ENCODE measurements at places on chromosomes 3 and 15. TPM values are rescaled to one million over a fixed set of nuclear protein-coding genes. Genes with fewer than 3 reads are reported as not detected.
A peak's percentile ranks its signal among the peaks of the same experiment; 100 is the strongest.

FHIT gene
- total RNA-seq = 230 TPM

DNA sequence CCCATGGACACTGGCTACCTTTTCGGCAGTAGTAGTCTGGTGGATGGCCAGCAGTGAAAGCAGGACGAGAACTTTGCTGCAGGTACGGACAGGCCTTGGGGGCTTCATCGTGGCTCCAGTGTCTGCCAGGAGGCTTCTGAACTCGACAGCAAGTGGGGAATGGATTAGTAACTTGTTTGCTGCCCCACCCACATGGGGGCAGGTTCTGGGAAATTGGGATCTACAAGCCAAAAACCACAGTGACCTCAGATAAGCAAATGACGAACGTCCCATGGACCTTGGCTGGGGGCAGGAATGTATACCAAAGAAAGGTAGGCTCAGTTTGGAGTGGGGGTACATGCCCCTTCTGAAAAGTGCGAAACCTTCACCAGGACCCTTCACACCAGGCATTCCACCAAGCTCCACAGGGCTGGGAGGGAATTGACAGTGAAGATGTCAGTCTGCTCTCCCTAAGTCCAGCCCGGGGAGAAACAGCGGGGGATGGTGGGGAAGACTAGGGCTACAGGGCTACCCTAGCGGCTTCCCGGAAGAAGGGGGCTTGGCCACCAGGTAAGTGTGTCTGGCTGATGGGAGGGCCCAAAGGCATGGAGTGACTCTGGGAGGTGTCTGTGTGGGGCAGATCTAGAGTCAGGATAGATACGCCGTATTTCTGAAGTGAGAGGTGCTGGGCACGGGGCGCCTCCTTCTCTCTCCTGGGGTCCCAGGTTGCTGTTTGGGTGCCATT is at the start of gene ITIH4:
ITIH4 (minus strand) TSS at position 138 of the 724 bp plus-strand sequence; CDS start at position 108, 30 bp downstream.
- H3K4me3 ChIP-seq = no peak within 1 kb of the TSS
- DNase-seq = no peak
- H3K27ac ChIP-seq = no peak within 1 kb of the TSS
- H3K36me3 ChIP-seq = no peaks in the 10 kb centered on the region

DNA sequence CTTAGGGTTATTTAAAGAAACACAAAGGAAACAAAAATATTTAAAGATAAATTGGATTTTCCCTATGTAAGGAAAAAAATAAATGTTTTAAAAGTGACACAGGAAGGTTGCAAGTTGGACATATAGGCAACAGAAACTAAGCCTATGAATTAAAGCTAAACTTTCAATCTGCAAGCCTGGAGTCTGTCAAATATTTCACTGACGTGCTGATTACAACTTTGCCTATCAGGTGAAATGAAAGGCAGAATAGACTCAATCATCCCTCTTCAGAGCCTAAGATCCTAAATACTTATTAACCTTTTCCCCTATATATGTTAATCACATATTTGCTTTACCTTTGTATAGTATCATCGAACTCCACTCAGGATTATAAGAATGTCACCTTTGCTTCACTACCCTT is 1068.0 kb upstream of the ALCAM start:
- H3K36me3 ChIP-seq = no peaks in the 10 kb centered on the region
- H3K27ac ChIP-seq = no peak overlapping the region
- H3K4me3 ChIP-seq = no peak overlapping the region
- H3K27me3 ChIP-seq = no peaks in the 10 kb centered on the region
- H3K4me1 ChIP-seq = no peaks in the 10 kb centered on the region
- DNase-seq = no peak

- H3K27me3 ChIP-seq = no peaks in the 10 kb centered on the region
- no peaks in the 10 kb centered on the region for H3K4me1 ChIP-seq
- no peak overlapping the region for H3K4me3 ChIP-seq
- no peak overlapping the region for H3K27ac ChIP-seq
- DNase-seq = no peak
- H3K36me3 ChIP-seq = peaks cover 10% of the 10 kb centered on the region
These were observed 9.6 kb upstream of the TAGLN3 start for GRCh38 chr3:111989061-111989678.

- peak; percentile 58 for DNase-seq
- H3K36me3 ChIP-seq = no peaks in the 10 kb centered on the region
- no peak overlapping the region for H3K4me3 ChIP-seq
- no peak overlapping the region for H3K27ac ChIP-seq
- H3K4me1 ChIP-seq = no peaks in the 10 kb centered on the region
- H3K27me3 ChIP-seq = no peaks in the 10 kb centered on the region
These were observed 47.2 kb upstream of the TEX55 start for GRCh38 chr3:119098619-119099222.

DNA sequence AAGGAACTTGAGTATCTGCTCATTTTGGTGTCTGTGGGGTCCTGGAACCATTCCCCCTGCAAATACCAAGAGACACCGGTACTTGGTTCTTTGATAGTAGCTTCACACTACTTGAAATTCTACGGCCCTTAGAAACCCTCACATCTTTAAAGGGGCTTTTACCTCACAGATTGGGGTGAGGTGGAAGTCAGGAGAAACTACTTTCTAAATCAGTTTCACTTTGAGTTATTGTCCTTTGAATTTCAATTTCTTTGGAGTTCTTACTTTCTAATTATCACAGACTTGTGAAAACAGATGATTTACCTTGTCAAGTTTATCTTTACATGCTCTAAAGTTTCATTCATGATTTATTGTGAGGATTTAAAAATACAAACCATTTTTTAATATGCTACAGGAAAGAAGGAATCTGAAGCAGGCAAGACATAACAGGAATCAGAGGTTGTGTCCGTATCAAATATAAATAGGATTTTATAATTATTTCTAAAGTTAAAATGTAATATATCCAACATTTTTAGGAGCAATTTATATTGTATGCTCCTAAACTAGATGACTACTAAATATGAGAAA is 98.9 kb downstream of the NEDD4 start:
- DNase-seq = no peak
- H3K4me1 ChIP-seq = no peaks in the 10 kb centered on the region
- H3K27ac ChIP-seq = no peak overlapping the region
- H3K27me3 ChIP-seq = no peaks in the 10 kb centered on the region
- no peaks in the 10 kb centered on the region for H3K36me3 ChIP-seq
- H3K4me3 ChIP-seq = no peak overlapping the region

Data from naive thymus-derived CD4-positive, alpha-beta T cell (primary cell).